Foreskin keratinocyte (primary cell): ENCODE measurements at places on chromosomes 6 and 20.
A peak's percentile ranks its signal among the peaks of the same experiment; 100 is the strongest.

DNA sequence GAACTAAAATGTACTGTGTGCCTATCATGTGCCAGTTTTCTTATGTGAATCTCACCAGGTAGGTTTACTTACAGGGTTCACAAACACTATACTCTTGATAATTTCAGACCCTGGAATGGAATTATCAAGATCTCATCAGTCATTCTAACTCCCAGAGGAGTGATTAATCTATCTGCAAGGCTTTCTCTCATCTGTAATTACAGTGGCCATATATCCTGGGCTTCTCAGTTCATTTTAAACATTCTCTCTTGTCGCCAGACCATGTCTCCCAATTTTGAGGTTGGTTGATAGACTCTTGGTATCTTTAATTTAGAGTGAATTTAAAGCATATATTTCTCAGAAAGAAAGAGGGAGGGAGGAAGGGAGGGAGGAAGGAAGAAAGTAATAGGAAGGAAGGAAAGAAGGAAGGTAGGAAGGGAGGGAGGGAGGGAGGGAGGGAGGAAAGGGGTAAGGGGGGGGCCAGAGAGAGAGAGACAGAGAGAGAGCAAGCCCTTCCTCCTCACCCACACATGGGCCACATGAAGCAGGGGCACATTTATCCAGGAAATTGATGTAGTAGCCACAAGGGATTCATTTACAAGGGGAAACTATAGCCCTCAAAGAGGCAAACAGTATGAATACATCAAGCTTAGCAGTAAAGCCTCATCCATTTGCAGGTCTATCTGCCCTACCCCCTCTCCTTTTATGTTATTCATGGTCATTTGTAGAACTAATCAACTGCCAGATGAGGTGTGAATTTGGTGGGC is 25.8 kb upstream of the NRSN1 start:
- no peak for DNase-seq

DNA sequence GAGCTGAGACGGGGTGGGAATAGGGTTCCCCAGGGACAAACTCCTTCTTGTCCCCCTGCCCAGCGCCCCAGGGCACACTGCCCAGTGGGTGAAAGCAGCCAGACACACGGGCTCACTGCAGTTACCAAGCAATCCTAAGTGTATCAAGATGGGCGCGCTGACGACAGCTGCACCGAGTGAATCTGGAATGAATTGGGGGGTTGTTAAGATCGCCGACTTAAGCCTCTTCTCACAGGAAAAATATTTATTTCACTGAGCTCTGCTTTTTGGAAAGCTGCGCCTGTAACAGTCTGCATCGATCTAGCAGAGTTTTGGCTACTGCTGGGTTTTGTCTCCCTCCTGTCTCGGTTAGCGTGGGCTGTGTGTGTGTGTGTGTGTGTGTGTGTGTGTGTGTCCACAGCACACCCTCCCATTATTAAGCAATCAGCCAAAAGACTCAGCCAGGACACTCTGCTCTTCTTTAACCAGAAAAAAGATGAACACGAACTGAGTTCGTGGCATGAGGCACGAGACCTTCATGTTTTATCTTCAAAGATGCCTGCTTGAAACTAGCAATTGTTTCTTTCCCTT is 35.9 kb downstream of the RIPOR3 start:
- DNase-seq: no peak

DNA sequence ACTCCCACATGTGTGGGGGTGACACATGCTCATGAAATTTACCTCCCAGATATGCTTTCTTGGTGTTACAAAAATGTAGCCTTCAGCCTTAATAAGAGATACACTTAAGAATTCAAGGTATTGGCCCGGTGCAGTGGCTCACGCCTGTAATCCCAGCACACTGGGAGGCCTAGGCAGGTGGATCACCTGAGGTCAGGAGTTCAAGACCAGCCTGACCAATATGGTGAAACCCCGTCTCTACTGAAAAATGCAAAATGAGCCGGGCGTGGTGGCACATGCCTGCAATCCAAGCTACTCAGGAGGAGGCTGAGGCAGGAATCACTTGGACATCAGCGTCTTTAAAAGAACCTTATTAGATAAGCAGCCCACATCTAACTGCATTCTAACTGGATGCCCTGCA is 614.3 kb upstream of the CDH4 start:
- DNase-seq: no peak

GRCh38 chr20:37925265-37926165 is 22.6 kb downstream of the VSTM2L start:
- no peak for DNase-seq

DNA sequence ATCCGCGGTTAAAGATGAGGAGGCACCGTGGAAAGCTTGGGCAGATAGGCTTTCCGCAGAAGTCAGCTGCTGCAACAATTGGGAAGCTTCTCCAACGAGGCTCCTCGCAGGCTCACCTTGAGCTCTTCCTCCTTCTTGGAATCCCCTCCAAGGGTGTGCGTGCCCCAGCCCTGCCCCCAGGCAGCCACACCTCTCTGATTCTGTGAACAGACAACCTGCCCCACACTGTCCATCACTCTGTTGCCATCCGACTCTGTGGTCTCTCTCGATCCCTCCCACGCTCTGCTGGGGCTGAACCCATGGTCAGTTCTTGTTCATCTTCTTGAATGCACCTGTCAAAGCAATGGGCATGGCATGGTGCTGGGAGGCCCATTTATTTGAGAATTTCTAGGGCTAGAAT is 31.5 kb downstream of the PACSIN1 start:
- no peak for DNase-seq

DNA sequence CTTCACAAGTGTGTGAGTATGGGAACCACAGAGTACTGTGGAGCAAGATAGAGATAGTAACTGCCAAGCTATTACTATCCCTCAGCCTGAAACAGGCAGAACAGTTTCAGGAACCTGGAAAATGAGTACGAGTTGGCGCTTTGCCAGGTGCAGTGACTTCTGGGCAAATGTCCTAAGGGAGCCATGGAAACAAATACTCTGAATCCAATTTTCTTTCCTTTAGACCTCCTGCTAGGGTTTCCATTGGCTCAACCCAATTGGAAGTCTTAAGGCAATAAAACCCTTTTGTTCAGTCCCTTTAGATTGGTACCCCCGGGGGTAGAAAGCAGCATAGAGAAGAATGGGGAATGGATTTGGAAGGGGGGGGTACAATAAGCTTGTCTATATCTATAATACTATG is 205.0 kb upstream of the EPHA7 start:
- DNase-seq: no peak

- no peak for DNase-seq
Observed at GRCh38 chr20:36614781-36615557, 9.4 kb downstream of the RAB5IF start.

DNA sequence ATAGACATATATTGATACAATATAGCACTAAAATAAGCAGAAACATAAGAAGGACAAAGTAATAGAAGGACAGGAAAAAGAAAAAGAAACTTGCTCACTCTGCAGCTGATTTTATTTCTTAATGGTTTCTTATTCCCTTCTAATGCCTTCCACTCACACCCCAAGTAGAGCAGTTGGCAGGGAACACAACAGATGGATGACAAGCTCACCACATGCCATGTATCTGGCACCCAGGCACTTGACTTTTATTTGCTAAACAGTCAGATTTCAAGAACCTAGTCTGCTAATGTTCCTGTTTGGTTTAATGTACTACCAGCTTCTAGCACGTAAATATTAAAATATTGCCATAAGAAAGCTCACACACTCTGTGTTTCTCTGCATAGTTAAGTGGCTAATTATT is 87.1 kb downstream of the COL19A1 start:
- no peak for DNase-seq

- DNase-seq: peak; percentile 39
Observed at GRCh38 chr6:113591896-113592827, 265.0 kb upstream of the MARCKS start.

GRCh38 chr20:21900431-21900830 is 195.0 kb downstream of the PAX1 start:
- DNase-seq: no peak

- DNase-seq: peak; percentile 74
Observed at GRCh38 chr20:36544134-36545018, 3.1 kb downstream of the MYL9 start.

GRCh38 chr20:21840991-21841390 is 135.5 kb downstream of the PAX1 start:
- DNase-seq: no peak

DNA sequence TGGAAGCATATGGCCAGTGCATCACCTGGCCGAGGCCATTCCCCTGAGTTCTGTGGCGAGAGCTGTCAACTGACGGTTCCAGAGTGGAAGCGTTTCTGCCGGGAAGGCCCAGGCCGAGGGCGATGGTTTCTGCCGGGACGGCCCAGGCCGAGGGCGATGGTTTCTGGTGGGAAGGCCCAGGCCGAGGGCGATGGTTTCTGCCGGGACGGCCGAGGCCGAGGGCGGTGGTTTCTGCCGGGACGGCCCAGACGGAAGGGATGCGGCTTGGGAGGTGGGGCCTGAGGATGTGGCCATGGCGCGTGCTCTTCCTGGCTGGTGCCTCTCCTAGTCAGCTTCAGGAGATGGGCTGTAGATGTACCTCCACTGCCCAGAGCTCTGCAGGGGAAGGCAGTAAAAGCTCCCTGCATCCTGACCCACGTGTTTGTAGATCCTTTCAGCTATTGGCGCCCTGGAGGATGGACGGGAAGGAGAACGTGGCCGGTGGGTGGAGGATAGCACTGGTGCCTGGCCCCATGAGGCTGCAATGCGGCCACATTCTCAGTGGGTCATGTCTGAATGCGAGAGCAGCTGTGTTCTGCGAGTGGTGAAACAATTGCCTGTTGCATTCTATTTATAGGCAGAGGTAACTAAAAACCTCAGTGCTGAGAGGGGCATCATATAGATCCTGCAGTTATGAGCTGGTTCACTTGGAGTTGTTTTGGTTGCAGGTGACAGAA is 12.8 kb downstream of the TPD52L2 start:
- no peak for DNase-seq
